ENCODE measurements at places on chromosomes 5 and 9.

DNA sequence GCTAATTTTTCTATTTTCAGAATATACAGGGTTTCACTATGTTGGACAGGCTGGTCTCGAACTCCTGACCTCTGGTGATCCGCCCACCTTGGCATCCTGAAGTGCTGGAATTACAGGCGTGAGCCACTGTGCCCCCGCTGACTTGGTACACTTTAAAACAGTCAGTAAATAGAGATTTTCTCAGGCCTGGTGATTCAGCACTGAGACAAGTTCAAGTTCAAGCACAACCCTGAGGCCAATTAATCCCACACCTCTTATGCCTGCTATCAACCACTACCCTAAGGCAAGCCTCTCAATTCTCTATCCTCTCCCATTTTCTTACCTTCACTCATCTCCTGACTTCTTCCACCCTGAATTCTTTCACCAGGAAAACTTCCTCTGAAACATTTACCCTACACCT, 18.9 kb downstream of the MUSK start:
- no peak for DNase-seq

GRCh38 chr5:61496860-61497259, 164.8 kb downstream of the ZSWIM6 start:
- no peak for DNase-seq

- no peak for DNase-seq
Measured at GRCh38 chr5:143980506-143980905, 168.5 kb downstream of the HMHB1 start.

DNA sequence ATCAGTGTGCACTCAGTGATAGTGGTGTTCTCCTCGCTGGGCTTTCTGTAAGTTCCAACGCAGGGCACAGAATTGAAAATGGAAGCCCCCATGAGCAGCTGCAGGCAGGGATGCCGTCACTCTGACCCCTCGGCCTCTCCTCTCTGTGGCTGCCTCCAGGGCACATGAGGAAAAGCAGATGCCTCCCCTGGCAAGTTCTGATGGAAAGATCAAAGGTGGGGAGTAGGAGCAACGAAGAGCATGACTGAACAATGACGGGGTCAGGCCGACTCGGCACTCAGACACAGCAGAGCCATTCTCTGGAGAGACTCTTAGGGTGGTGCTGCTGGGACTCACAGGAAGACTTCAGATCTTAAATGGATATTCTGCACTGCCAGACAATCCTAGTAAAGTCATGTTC, 65.6 kb upstream of the CKMT2 start:
- no peak for DNase-seq

GRCh38 chr5:30661730-30662129, 531.8 kb upstream of the CDH6 start:
- DNase-seq = no peak

GRCh38 chr5:1230551-1230950, 5.4 kb downstream of the SLC6A18 start:
- DNase-seq = no peak

DNA sequence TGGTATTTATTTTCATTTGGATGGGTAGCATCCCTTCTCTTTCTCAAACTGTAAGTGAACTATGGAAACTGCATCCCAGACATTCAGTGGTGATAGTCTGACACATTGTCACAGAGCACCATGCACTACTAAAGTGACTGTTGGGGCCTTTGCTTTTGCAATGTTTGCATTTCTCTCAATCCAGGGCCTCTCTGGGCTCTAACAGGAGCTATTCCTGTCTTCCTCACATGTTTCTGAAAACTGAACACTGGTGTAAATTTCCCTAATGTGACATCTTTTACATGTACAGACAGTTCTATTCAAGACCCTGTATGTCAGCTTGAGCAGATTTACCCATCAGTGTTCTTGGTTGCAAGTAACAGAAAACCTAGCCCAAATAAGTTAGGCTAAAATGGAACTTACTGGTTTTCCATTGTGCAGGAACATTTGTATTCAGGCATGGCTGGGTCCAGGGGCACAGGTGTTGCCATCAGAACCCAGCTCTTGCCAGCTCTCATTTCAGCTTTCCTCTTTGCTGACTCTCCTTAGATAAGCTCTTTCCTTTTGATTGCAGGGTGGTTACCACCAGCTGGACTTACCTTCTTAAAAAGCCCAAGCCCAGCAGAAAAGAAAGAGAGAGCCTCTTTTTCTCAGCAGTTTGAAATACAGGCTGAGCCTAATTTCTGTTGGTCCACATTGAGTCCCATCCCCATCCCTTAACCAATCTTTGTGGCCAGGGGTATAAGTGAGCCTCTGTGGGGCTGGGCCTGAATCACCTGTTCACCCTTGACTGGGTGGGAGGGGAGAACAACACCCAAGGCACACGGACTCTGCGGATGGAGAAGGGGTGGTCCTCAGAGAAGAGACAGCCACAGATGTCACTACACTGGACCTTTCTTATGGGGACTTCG, 234.3 kb downstream of the NR3C1 start:
- no peak for DNase-seq

All from stimulated activated CD8-positive, alpha-beta memory T cell treated with anti-CD3 and anti-CD28 coated beads, Interleukin-4, amount 100 ng/mL, for 1 hour (primary cell).